ENCODE measurements at places on chromosomes 3 and 15. TPM values are rescaled to one million over a fixed set of nuclear protein-coding genes. Genes with fewer than 3 reads are reported as not detected.

CYFIP1 gene
- 86.9 TPM for total RNA-seq

GRCh38 chr15:26038693-26039092, 175.6 kb upstream of the ATP10A start:
- no peak overlapping the region for H3K4me3 ChIP-seq
- H3K27ac ChIP-seq, result no peak overlapping the region
- H3K27me3 ChIP-seq, result no peaks in the 10 kb centered on the region
- DNase-seq, result no peak

DNA sequence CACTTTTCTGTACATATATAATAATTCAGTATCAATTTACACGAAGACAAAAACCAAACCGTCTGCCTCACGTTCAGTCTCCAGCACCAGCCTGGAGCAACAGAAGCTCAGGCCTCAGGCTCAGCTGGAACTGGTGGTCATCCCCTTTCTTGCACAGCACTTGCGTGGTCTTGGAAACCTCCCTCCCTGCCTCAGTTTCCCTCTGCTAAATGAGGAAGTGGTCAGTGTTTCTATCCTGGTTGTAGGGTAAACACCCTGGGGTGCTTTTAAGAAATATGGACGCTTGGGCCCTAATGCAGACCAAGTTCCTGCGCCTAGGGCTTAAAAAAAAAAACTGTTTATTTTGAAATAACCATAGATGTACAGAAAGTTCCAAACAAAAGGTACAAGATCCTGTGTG, 21.6 kb downstream of the IQSEC1 start:
- H3K27me3 ChIP-seq, result no peaks in the 10 kb centered on the region
- H3K4me1 ChIP-seq, result no peaks in the 10 kb centered on the region
- no peaks in the 10 kb centered on the region for H3K36me3 ChIP-seq
- H3K4me3 ChIP-seq, result no peak overlapping the region
- no peak for DNase-seq

ALDH1A3 gene
- total RNA-seq, result 165 TPM

GRCh38 chr3:15152184-15152583, 53.2 kb upstream of the RBSN start:
- H3K4me1 ChIP-seq, result no peaks in the 10 kb centered on the region
- H3K27ac ChIP-seq, result no peak overlapping the region
- no peak for DNase-seq
- H3K36me3 ChIP-seq, result no peaks in the 10 kb centered on the region

- H3K36me3 ChIP-seq, result no peaks in the 10 kb centered on the region
- H3K27me3 ChIP-seq, result no peaks in the 10 kb centered on the region
- H3K27ac ChIP-seq, result no peak overlapping the region
- H3K4me3 ChIP-seq, result no peak overlapping the region
- peak; percentile 59 for DNase-seq
- H3K4me1 ChIP-seq, result no peaks in the 10 kb centered on the region
These were observed 264.1 kb downstream of the CD47 start for GRCh38 chr3:107826727-107827126.

TJP1 gene
- 58.0 TPM for total RNA-seq
